DMS 273 treated with DMSO at 0.1 percent for 48 hours (cell line): ENCODE measurements at places on chromosomes 13 and 19.

- DNase-seq: no peak
These were observed 73.9 kb upstream of the SLC10A2 start for GRCh38 chr13:103140001-103140671.

GRCh38 chr13:99464441-99464949 is 36.8 kb upstream of the TM9SF2 start:
- DNase-seq: no peak

GRCh38 chr19:15253513-15253912 is 21.3 kb upstream of the EPHX3 start:
- no peak for DNase-seq

DNA sequence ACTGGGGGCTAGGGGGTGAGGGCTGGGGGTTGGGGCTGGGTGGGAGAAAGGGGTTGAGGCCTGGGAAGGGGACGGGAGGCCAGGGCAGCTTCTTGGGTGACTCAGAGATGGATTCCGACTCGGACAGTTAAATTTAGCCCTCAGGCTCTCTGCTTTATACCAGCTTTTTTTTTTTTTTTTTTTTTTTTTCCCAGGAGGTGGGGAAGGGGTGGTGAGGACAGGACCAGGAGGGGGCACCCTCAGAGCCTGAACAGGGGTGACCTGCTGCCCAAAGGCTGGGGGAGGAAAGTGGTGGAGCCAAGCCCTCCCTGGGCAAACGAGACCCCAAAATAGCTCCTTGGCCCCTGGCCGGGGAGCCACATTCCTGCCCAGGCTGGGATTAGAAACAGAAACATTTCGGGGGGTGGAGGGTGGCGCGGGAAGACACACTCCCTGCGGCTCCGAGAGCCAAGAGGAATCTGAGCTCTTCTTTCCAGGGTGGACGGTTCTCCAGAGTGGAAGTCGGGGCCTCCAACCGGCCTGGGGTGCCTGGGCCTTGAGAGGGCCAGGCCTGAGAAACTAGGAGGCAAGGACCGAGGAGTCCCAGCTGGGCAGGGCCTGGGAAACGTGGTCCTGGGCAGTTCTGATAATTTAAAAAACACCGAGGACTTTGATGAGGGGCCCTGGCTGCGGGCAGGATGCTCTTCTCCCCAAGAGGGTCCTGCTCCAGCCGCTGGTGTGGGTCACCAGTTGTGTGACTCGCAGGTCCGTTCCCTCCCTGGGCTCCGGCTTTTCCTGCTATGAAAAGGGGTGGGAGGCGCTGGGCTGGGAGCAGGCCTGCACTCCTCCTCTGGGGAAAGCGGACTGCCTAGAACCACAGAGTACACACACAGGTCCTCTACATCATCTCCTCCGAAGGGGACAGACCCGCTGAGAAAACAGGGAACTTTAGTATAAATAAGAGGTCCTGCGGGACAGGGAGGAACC is 813 bp upstream of the DMPK start:
- no peak for DNase-seq
